ENCODE measurements at places on chromosomes 3 and 15. TPM values are rescaled to one million over a fixed set of nuclear protein-coding genes. Genes with fewer than 3 reads are reported as not detected.

GRCh38 chr3:82020282-82020681 lies 258.8 kb upstream of the GBE1 start:
- DNase-seq, result no peak

- DNase-seq, result peak; percentile 73
These were observed 13.2 kb upstream of the SHF start for GRCh38 chr15:45200799-45201556.

- DNase-seq, result peak; percentile 50
These were observed 183.6 kb upstream of the PROK2 start for GRCh38 chr3:71968544-71968943.

- DNase-seq, result no peak
These were observed 141.5 kb downstream of the SATB1 start for GRCh38 chr3:18283680-18284079.

DNA sequence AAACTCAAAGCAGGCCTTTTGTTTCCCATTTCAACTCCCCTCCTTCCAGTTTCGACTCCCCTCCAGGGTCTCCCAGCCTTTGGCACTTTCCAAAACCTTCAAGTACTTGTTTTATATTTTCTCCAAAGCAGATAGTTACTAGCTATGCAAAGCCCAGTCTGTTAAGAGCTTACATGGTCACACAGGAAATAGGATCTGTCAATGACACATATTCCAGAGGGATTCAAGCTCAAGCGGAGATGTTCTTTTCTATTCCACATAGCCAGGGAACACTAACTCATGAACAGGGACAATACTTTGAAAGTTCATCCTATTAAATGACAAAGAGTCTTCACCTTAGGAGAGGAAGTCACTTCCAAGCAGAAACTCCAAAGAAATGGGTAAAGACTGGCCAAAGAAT lies 18.6 kb downstream of the SUCLG2 start:
- DNase-seq, result no peak

The TRH gene
- 0.25 TPM for polyA plus RNA-seq

The SLC15A2 gene
- 15.1 TPM for polyA plus RNA-seq

Measured in left renal cortex interstitium (tissue), 4 donors.